Aorta (tissue), 5 donors: ENCODE measurements at places on chromosomes 5 and 9. TPM values are rescaled to one million over a fixed set of nuclear protein-coding genes. Genes with fewer than 3 reads are reported as not detected.

The DNAH5 gene
- 0.57 TPM for total RNA-seq

The PCDHA10 gene
- total RNA-seq: 0.69 TPM

The PHF24 gene
- total RNA-seq: 0.57 TPM

The NPDC1 gene
- 99.3 TPM for total RNA-seq

- DNase-seq: no peak
Measured at GRCh38 chr9:89825669-89826068, 220.9 kb downstream of the GADD45G start.

DNA sequence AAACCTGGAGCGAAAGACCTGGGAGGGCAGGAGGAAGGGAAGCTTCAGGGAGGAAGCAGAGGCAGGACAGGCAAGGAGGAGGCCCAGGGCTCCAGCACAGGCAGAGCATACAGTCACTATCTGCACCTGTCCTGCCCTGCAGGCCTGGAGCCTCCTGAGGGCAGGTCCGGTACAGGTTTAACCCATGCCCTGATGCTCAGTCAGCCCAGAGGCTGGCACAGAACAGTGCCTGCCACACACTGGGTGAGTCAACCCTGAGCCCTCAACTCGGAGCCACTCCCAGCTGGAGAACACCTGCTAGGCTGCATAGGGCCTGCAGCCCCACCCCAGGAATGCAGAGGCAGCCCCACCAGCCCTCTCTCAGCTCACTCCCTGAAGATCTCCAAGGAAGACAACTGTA lies 161.5 kb upstream of the PHYKPL start:
- DNase-seq: peak; percentile 72

GRCh38 chr9:27468462-27469110 lies 55.5 kb upstream of the IFNK start:
- DNase-seq: no peak

DNA sequence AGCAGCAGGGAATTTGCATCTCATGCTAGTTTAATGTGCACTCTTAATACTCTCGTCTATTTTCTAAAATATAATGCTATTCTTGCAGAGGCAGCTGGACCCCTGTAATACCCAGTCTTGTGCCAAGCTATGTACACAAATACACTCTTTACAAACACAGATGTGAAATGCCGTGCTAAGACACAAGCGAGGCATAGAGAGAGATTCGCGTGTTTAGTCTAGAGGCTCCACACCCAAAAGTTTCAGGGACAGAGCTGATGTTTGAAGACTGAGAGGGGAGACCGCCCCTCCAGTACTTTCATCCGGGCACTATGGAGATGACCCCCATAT lies 1.2 kb downstream of the DPYSL3 start:
- no peak for DNase-seq

GRCh38 chr5:360257-361027 lies 38.9 kb downstream of the AHRR start:
- DNase-seq: no peak

- DNase-seq: no peak
Measured at GRCh38 chr5:136123236-136123768, 9.3 kb upstream of the SMAD5 start.

DNA sequence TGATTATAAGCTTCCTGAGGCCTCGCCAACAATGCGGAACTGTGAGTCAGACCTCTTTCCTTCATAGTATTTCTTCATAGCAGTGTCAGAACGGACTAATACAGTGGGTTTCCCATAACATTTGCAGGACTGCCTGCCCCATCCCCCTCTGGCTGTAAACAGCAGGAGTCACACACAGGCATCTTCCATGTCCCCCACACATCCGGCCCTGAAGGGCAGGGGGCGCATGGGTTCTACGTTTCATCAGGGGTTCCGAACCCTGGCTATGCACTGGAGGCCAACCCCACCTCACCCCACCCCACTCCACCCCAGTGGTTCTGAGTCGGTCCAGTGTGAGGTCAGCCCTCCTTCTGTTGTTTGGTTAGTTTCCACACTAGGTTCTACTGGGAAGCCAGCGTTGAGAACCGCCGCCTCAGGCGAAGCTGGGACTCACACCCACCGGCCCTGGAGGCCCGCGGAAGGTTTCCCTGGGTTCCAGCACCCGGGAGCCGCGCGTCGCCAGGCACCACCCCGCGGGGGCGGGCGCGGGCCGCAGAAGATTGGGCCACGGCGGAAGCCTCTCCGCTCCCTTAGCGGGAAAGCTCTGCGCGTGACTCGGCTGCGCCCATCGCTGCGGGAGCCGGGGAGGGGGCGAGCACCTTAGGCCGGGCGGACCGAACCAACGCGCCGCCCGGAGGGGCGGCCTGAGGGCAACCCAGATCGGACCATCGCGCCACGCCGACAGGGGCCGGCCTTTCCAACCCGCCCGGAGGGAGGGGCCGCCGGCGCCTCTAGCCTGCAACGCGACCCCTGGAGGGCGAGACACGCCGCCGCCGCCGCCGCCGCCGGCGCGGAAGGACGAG lies at the start of gene RUSC2:
Gene RUSC2, plus strand, starts transcription at position 799 of the 842 bp plus-strand sequence. CDS start 56,411 bp downstream, outside the sequence.
- peak; percentile 93 for DNase-seq

GRCh38 chr9:128383007-128383753 lies 12.0 kb downstream of the URM1 start:
- DNase-seq: no peak

DNA sequence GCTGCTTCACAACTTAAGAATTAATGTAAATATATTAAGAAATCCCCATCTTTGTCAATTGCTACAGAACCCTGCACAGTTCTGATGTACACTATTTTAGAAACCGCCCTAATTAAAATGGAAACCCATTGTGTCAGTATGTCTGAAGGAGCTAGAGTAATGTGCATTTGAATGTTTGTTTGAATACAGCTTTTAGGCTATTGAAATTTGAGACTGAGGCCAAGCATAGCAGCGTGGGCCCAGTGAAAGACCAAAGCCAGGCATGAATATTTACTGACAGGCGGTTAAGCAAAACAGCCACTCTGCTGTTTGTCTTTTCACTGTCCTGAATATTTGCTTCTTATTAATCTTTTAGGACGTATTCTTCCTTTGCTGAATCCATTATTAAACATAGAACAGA lies 252.3 kb downstream of the IZUMO3 start:
- no peak for DNase-seq

DNA sequence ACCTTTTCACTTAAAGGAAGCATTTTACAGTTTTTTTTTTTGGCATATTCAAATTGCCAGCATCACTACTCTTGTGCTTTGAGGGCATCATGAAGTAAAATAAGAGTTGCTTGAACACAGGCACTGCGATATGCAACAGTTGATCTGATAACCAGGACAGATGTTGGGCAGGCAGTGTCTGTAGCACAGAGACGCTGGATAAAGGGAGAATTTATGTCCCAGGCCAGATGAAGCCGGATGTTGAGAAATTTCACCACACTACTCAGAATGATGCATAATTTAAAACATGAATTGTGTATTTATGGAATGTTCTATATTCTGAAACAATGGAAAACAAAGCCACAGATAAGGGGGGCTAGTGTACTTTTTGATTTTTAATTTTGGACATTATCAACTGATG lies 71.4 kb downstream of the SLC12A2 start:
- DNase-seq: no peak

- DNase-seq: no peak
Measured at GRCh38 chr9:1173211-1173610, 123.1 kb downstream of the DMRT2 start.

DNA sequence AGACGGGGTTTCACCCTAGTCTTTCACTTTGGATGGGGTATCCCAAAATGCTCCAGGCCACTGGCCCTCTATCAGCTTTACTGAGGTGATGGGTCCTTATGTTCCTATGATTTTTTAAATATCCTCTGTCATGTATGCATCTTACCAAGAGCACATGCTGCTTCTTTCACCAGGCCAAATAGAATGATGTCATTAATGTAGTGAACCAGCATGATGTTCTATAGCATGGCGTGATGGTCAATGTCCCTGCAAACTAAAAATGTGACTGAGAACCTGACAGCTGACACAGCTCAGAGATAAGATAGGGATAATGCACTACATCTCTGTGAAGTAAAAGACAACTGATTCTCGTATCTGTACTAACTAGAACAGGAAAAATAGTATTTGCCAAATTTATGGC lies 103.6 kb downstream of the SLC1A3 start:
- DNase-seq: no peak

DNA sequence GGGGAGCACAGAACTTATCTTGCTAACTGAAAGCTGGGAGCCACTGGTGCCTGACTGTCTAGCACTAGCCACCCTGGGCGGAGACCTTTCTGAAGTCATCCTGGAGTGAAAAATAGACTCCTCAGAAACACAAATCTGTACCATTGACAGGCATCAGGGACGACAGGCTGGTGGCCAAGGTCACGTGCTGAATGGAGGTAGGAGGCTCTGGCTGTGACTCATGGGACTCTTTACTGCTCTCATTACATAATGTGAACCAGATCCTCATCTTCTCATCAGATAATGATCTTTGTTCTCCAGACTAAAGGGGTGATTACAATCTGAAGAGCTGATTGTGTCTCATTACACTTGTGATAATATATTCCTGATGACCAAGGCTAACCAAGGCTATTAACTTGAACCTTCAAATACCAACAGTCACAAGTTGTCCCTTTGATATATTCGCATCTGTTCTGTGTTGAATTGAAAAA lies 91.8 kb downstream of the SEMA5A start:
- no peak for DNase-seq

GRCh38 chr9:129979071-129979745 lies 63.8 kb downstream of the FNBP1 start:
- no peak for DNase-seq

DNA sequence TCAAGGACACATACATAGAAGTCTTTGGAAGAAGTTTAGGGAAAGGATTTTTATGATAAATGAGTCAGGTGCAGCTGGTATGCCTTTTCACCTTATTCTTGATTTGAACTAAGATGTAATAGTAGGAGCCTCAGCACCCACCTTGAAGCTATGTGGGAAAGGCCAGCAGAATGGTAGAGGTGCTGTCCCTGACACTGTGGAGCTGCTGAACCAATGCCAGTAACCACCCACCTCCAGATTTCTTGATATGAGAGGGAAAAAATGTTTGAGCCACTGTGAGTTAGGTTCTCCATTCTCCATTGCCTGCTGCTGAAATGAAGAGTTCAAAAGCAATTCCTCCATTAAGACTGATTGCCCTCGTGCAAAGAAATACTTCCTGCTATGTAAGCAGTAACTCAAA lies 12.2 kb upstream of the HMGCR start:
- DNase-seq: no peak

DNA sequence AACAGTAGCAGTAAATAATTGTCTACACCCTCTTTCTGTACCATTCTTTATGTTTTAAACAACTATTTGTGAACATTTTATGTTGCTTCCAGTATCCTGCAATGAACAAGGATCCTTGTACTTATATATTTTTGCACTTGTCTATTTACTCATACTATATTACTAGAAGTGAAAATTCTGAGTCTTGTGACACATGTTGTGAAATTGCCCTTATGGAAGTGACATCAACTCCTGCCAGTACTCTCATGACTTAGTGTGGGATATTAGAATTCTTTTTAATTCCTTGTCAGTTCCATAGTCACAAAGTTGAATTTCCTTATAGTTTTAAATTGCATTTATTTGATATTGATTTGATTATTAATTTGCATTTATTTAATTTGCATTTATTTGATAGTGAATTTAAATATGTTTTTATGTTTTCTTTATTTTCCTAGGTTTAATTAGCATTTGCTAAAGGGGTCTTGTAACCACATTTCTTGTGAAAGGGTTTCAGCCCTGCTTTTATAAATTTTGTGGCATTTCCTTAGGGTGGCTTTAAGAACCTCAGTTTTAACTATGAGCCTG lies 27.7 kb downstream of the PARP8 start:
- DNase-seq: no peak

- DNase-seq: no peak
Measured at GRCh38 chr5:134435560-134435959, 23.9 kb upstream of the CDKN2AIPNL start.

- no peak for DNase-seq
Measured at GRCh38 chr9:90037146-90037797, 432.5 kb downstream of the GADD45G start.

DNA sequence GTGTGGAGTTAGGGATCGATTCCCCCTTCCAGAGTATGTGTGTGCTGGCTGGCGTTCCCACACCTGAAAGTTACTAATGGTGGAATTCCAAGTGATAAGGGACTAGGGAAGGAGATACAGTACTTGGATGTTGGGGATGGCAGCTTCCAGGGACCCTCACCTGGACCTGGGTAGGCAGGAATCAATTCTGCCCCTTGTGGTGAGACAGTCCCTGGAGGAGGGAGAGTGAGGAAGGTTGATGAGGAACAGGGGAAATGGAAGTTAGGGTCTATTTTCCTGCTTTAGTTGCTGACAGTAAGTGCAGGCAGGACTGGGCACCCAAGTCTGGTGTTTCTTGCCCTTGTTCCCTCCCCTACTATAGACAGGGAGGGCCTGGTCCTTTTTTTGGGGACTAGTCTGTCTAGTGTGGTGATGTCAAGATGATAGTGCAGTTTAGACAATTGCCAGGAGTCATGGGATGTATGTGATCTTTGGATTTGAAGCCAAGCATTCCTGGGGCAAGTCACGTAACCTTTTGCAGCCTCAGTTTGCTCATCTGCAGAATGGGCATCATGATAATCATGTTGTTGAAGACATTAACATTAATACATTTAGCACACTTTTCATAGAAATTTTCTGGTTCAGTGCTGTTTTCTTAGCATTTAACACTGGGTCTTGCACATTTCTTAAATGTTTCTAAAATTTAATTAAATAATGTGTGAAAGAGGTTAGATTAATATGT lies 51.7 kb downstream of the DAB2IP start:
- no peak for DNase-seq
